Aorta (tissue), 5 donors: ENCODE measurements at places on chromosomes 2 and 18. TPM values are rescaled to one million over a fixed set of nuclear protein-coding genes. Genes with fewer than 3 reads are reported as not detected.

UPP2 gene
- total RNA-seq, result not detected

OLA1 gene
- 55.3 TPM for total RNA-seq

BOD1L2 gene
- total RNA-seq, result not detected

TUBA3E gene
- not detected for total RNA-seq

DCDC2C gene
- 0.27 TPM for total RNA-seq

RAX gene
- not detected for total RNA-seq

ITPRIPL1 gene
- total RNA-seq, result 3.6 TPM

PSMA8 gene
- total RNA-seq, result not detected

RTKN gene
- total RNA-seq, result 27.7 TPM

NXPH2 gene
- total RNA-seq, result not detected

WNT10A gene
- not detected for total RNA-seq

MYO5B gene
- 1.2 TPM for total RNA-seq

REG3A gene
- total RNA-seq, result 8.3 TPM

PPP1R1C gene
- total RNA-seq, result 0.81 TPM

ANKRD62 gene
- not detected for total RNA-seq
